Activated CD4-positive, alpha-beta T cell treated with anti-CD3 and anti-CD28 coated beads, Interleukin-10, Interleukin-2, amounts not matched to agents 100 ng/mL and 50 ng/mL, durations not matched to agents 16 hours and 8 hours (primary cell): ENCODE measurements at places on chromosomes 3 and 15.

DNA sequence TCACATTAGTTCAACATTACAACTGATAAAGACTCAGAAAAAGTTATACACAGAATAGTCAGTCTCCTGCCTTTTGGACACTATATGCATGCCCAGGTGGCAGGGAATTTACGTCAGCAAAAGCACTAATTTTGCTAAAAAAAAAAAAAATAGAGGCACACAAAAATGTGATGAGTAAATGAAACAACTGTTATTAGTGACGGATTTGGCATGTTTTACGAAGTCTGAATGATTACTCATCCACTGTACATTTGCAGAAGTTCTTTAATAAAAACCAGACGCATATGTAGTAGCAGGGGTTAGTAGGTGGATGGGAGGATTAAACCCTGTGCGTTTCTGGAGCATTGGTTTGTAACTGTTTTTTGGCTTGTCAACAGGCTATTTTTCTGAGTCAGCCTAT lies 99.0 kb downstream of the MITF start:
- no peak for DNase-seq

- peak; percentile 41 for DNase-seq
Observed at GRCh38 chr15:38461066-38461833, 7.3 kb downstream of the FAM98B start.

DNA sequence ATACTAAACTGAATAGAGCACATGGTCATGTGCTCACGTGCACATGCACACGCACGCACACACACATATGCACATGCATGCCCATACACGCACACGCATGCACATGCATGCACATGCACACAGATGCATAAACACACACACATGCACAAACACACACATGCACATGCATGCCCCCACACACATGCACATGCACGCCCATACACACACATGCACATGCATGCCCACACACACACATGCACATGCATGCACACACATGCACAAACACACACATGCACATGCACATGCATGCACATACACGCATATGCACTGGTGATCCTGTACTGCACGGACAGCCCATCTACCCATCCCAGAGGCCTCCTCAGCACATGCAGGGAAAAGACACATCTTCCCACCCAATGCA lies 426.6 kb downstream of the OCA2 start:
- DNase-seq: no peak

- no peak for DNase-seq
Observed at GRCh38 chr3:188673646-188674186, 498.1 kb upstream of the TPRG1 start.

DNA sequence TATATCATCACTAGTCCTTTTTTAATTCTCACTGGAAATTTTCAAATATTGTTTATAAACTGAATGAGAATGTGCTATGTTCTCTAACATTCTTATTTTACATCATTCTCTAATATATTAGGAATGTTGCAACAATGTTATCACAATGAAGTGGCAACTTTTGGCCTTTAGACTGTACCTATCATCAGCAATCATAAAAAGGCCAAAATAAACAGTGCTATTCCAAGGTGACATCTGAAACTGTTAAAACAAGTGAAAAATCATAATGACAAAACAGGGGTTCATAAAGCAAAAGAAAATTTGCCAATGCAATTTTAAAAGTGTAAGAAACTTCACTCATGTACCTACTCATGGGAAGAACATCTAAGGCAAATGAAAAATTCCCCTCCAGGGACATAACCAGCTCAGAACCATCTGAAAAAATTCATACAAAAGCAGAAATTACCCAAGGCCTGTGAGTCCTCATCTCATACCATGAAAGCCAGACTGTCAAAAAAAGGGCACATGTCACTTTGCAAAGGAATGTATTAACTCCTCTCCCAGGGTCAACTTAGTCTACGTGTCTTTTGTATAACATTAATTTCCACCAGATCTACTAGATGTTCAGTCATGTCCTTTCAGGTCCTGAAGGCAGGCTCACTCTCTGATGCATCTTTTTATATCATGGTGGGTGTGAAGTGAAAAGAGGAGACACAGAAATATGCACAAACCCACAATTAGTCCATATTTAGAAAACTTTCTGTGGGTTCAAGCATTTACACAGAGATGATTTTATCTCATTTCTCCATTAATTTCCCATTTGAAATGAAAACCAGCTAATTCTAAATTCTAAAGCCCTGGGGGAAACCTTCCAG lies 211.9 kb downstream of the CBLB start:
- DNase-seq: no peak

GRCh38 chr3:106184540-106185457 lies 316.0 kb upstream of the CBLB start:
- peak; percentile 63 for DNase-seq

GRCh38 chr3:137121704-137122314 lies 164.0 kb downstream of the IL20RB start:
- peak; percentile 40 for DNase-seq

GRCh38 chr3:18445401-18446148 lies 20.4 kb upstream of the SATB1 start:
- DNase-seq: peak; percentile 77

DNA sequence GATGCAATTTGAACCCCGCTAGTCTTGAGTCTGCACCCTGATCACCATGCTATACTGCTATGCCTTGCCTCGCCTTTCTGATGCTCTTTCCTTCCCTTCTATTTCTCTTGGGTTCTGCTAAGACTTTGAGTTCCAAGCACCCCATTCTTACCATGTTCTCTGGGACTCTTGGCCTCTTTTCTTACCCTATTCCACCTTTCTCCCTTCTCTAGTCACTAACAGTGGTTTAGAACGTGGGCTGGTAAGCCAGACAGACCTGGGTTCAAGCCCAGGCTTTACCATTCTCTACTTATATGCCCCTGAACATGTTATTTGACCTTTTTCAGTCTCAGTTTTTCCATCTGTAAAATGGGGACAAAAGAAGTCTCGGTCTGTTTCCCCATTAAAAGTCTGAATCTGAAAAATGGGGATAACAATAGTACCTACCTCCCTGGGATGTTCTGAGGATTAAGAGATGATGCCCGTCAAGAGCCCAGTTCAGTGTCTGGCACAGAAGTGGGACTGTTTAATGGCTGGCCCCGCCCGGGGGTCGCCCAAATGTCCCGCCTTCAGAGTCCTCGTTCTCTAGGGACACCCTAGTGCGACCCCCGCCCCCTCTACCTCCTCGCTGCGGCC lies 376 bp downstream of the TADA3 start:
- DNase-seq: no peak

GRCh38 chr15:88805031-88805780 lies 2.0 kb downstream of the ACAN start:
- peak; percentile 23 for DNase-seq

GRCh38 chr3:46208167-46208704 lies at the start of gene CCR1:
Gene CCR1 (minus strand): TSS chr3:46208313. CDS start chr3:46204313, 4,000 bp downstream.
- DNase-seq: peak; percentile 77

DNA sequence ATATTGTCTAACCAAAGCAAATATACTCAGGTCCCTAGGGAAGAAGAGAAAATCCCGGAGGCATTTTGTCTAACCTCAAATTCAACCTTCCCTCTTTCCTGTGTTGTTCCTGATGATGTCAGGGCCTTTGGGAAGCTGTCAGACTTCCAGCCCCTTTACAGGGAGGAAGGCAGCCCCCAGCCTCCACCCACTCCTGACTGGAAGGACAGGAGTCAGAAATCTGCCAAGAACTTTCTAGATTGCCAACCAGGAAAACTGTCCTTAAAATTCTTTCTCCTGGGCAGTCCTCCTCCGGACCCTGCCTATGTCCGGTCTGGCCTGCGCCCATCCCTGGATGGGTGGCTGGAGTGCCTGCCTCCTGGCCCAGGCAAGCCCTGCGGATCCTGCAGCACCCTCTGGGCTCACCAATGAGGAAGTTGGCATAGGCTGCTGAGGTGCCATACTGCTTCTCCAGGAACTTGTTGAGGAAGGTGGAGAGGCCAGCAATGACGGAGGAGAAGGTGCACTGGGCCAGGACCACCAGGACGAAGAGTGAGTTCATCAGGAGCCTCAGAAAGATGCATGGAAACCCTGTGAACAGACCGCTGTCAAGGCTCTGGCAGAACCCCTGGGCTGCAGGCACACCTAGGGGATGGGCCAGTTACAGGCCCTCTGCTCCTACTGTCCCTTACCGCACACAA lies 52.6 kb upstream of the RAB6B start:
- DNase-seq: no peak

GRCh38 chr3:76063019-76063418 lies 277.7 kb upstream of the ZNF717 start:
- DNase-seq: no peak
